Right ventricle myocardium superior (tissue), 1 donor: ENCODE measurements at places on chromosomes 6 and 20. TPM values are rescaled to one million over a fixed set of nuclear protein-coding genes. Genes with fewer than 3 reads are reported as not detected.

DNA sequence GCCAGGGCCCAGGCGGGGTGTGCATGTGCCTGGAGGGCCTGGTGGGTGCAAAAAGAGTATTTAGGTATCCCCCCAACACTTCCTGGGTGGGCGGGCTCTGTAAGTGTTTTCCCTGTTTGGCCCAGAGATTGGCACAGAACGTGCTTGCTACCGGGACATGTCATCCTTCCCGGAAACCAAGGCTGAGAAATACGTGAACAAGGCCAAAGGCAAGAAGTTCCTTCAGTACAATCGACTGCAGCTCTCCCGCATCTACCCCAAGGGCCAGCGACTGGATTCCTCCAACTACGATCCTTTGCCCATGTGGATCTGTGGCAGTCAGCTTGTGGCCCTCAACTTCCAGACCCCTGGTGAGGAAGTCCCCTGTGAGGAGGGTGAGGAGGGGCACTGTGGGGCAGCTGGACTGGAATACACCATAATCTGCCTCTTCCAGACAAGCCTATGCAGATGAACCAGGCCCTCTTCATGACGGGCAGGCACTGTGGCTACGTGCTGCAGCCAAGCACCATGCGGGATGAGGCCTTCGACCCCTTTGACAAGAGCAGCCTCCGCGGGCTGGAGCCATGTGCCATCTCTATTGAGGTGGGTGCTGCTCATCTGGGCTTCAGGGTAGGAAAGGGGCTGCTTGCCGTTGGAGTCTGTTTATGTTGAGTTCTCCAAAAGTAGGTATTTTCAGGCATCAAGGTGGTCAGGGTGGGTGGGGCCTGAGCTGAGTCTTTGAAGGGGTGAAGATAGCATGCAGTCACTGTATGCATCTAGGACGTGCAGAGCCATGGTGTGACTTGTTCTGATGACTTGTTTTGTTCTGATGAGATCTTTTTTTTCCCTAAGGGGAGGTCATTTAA, 35.2 kb downstream of the PLCG1 start:
- DNase-seq = no peak

Gene APCDD1L
- total RNA-seq = 0.54 TPM

Gene RAB23
- total RNA-seq = 10.8 TPM

Gene OVOL2
- total RNA-seq = not detected

Gene RAB32
- 5.3 TPM for total RNA-seq

- DNase-seq = no peak
These were observed 16.5 kb downstream of the HACE1 start for GRCh38 chr6:104843229-104843628.

Gene VSX1
- 0.30 TPM for total RNA-seq

Gene TMEM151B
- not detected for total RNA-seq

GRCh38 chr6:153309651-153310050, 178.6 kb upstream of the RGS17 start:
- no peak for DNase-seq

DNA sequence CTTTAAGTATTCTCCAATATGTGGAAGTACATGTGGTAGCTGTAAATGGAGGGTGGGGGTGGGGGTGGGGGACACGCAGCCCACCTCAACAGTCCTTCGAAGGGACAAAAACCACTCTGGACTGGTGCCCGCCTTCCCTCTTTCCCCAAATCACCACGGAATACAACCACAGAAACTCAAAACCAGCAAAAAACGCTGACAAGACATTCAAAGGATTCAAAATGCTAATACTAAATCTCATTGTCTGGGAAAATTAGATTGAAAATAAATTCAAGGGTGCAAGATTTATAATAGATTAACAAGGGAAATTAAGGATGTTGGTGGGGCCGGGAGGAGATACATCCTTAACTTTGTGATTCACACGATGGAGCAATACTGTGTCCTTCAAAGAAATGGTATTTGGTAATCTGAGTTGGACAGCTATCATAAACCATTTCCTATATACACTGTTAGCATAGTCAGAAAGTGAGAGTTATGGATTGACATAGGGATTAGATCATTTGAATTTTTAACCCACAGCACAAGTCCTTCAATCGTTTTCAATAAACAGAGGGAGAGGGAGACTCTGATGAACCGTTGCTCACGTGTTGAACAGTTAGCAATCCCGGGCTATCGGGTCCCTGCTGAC, 766 bp upstream of the TBC1D22B start:
- DNase-seq = no peak

GRCh38 chr20:32796981-32797451, 22.7 kb upstream of the MAPRE1 start:
- DNase-seq = no peak

GRCh38 chr20:45894797-45895196, 3.7 kb downstream of the CTSA start:
- no peak for DNase-seq

GRCh38 chr20:47487175-47487917, 14.3 kb upstream of the NCOA3 start:
- DNase-seq = no peak

- no peak for DNase-seq
These were observed 104.4 kb upstream of the FAM184A start for GRCh38 chr6:119182875-119183274.

- DNase-seq = no peak
These were observed 86.0 kb downstream of the PTPN1 start for GRCh38 chr20:50595988-50596693.

- DNase-seq = no peak
These were observed 69.1 kb downstream of the FAM120B start for GRCh38 chr6:170375661-170376060.

GRCh38 chr6:150081702-150082101, 12.8 kb upstream of the ULBP3 start:
- no peak for DNase-seq

DNA sequence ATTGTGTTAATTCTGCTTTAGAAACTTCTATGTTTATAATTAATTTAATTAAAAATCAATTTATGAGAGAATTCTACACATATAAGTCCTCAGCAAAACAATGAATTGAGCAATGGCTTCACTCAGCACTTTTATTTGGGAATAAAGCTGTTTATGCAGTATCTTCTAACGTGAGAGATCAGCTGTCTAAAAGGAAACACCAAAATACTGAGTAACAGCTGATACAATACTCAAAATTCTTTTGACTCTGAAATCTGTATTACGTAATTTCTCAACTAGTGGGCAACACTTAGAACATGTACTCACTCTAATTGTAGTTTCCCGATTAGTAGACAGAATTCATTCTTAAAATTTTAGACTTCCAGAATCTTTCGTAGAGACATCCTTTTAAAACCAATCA, 49.8 kb downstream of the MAP3K7 start:
- DNase-seq = no peak

GRCh38 chr20:18571578-18571977, 4.3 kb downstream of the SMIM26 start:
- DNase-seq = no peak

- DNase-seq = no peak
These were observed 12.9 kb downstream of the TAGAP start for GRCh38 chr6:159031846-159032245.

Gene JPH2
- total RNA-seq = 181 TPM

DNA sequence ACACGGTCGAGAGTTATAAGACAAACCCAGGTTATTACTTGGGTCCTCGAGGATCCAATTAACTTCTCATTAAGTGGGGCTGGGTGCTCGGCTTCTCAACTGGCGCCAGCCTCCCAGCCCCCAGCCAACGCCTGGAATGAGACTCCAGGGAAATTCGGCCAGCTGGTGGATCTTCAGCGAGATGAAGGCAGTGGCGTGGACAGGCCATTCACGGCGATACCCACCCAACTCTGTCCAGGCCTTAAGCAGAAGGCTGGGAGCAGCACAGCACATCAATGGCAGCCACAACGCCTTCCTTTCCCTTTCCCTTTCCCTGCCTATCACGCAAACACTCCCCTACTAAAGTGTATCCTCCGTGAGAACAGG, 868 bp downstream of the METTL24 start:
- DNase-seq = no peak

GRCh38 chr20:35903843-35904242, 50.5 kb downstream of the SCAND1 start:
- no peak for DNase-seq

DNA sequence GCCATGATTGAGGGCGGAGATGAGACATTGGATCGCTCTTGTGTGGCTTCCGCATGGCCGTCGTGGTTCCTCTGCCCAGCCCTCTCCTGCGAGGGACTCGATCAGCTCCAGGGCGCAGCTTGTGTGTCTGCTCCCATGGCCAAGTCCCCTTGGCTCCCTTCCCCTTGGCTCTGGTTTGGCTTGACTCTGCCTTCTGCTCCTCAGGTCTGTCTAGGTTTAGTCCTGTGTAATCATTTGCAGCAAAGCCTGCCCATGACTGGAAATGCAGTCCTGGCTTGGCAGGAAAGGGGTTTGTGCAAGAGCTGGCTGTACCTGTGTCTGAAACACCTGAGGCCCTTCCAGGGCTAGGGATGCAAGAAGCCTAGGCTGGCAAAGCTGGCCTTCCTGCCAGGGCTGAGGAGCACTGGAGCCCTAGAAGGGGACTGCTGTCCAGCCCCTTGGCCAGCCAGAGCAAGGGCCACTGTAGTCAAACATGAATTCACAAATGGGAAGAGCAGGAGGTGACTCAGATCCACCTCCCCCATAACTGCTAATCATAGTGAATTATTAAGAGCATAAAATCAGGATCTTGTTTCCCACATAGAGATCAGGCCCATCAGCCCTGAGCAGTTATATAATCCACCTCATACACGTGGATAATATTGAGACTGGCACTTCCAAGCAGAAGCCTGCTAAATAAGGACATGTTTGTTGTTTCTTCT, 196.8 kb downstream of the FARS2 start:
- peak; percentile 59 for DNase-seq

DNA sequence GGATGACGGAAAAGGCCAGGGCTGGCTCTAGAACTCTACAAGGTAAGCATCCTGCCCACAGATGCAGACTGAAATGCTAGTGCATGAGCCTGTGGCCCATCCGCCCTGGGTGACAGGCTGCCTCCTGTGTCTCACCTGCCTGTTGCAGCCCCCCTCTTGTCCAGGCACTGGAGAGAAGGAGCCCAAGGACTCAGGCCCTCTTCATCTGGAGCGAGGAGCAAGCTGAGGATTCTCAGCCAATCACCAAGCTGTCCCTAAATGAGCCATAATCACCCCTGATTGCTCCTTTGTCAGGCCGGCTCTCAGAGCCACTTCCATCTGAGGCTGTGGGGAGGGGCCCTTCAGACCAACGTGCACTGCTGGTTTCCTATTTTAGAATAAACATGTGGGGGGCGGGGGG, 10.0 kb upstream of the SLC32A1 start:
- no peak for DNase-seq

Gene TMEM200A
- not detected for total RNA-seq

DNA sequence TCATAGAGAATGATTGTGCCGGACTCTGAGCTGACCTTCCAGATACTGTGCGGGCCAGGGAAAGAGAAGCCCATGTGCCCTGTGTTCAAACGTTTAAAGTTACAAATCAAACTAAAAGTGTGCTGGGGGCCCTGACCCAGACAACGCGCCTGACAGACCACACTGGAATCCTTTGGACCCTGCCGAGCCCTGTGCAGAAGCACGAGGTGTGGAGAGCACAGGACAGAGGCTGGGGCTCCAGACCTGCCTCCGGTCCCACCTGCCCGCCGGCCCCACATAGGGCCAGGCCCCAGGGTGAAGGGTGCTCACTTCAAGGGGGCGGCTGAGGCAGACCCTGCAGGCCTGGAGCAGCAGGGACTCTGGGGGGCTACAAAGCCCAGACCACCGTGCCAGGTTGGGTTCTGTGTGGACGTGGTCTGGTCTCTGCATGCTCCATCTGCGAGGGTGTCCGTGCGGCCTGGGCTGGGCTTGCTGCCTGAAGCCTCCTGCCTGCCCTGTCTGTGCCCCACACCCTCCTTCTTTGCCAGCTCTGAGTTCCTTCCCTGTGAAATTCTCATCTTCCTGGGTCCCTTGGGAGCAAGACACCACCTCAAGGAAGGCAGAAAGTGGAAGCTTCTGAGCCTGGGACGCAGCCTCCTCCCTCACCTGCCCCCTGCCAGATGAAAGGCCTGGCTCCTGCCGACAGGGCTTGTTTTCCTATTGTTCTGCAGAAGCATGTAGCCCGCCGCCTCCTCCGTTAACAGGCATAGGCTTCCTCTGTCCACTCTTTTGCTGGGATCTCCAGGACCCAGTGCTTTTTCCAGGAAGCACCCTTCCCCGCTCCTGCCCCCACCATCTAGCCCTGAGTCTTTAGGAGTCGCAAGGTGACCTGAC, 186.2 kb downstream of the ERMARD start:
- no peak for DNase-seq

Gene APOM
- total RNA-seq = 1.9 TPM

- DNase-seq = no peak
These were observed 278.2 kb upstream of the PREP start for GRCh38 chr6:105681061-105681460.

DNA sequence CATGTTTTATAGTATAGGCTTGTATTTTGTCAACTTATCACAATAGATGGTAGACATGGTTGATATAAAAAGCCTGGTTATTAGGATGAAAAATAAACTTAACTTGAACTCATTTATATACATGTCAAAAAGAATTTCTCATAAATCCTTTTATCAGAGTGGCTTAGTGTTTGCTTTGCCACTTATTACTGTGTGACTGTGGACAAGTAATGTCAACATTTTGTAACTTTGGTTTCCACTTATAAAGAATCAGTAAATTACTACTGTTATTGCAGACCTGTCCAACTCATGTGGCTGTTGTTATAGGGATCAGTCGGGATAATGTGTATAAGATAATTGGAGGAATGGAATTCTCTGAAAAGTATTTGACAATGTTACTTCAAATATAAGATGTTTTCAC, 894.8 kb upstream of the FLRT3 start:
- no peak for DNase-seq

Gene CST8
- not detected for total RNA-seq

DNA sequence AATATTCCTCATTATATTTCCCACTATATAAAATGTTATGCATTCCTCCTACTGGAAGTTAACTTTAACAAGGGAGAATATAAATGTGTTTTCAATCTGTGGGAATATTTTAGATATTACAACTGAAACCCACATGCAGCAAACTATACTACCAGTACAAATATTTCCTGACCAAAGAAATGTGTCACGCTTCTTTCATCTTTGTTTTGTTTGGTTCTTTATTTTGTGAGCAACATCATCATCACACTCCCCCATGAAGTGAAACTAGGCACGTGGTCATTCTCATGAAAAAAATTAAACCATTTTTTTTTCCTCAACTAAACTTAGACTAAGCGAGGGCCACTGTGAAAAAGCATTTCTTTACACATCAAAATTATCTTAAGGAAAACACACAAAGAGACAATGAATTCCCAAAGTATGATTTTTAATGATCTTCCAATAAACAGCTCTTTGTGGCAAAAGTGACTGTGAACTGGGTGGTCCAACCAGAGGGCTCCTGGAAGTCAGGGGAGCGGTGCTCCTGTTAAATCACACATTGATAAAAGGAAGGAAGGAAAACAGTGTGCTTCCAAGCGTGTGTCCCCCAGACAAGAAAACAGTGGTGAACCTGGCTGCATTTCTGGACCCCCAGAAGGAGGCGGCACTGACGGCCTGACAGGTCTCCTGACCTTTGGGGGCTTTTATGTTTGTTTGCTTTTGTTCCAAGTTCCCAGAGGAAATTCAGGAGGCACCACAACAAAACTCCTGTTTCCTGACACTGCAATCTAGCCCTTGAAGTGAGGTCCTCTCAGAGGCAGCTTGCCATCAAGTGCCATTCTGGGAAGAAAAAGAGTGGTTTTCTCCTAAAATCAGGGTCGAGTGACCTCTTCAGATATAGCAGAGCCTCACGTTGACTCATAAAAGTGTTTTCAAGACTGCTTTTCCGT, 166.8 kb upstream of the FOXQ1 start:
- no peak for DNase-seq

- DNase-seq = no peak
These were observed 44.5 kb upstream of the OSTM1 start for GRCh38 chr6:108118810-108119768.

- no peak for DNase-seq
These were observed 126.9 kb downstream of the KCNQ5 start for GRCh38 chr6:72748759-72749158.
